ENCODE measurements at places on chromosomes 12 and 14.
A peak's percentile ranks its signal among the peaks of the same experiment; 100 is the strongest.

DNA sequence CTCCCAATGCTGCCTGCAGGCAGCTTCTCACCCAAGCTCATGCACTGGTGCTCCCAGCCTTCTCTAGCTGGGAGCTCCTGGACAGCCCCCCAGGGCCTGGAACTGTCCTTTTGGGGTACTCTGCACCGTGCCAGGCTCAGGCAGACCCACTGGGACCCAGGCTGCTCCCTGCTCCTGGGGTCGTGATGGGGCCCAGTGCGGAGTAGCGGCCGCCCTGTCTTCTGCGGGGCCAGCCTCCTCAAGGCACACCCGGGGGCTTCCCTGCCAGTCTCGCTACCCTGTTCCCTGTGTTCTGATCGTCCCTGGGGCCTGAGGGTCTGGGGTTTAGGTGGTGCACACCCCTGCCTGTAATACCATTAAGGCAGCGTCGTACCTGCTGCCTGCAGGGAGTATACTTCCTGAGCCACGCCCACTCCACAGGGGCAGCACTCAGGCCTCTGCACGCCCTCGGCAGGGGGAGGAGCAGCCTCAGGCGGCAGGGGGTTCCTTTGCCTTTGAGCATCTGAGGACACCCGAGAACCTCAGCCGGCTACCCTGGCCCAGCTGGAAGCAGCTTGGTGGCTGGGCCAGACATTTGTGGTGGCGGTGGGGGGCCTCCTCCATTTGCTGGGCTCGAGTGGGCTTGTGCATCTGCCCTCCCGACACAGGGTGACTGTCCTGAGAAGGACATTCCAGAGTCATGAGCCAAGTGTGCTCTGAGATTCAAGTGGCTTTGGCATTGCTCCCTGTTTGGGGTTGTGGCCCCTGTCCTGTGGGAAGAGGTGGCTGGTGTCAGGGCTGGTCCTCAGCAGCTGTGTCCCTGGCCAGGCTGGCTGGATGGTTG, 9.2 kb upstream of the CRIP2 start:
- DNase-seq: peak; percentile 75

DNA sequence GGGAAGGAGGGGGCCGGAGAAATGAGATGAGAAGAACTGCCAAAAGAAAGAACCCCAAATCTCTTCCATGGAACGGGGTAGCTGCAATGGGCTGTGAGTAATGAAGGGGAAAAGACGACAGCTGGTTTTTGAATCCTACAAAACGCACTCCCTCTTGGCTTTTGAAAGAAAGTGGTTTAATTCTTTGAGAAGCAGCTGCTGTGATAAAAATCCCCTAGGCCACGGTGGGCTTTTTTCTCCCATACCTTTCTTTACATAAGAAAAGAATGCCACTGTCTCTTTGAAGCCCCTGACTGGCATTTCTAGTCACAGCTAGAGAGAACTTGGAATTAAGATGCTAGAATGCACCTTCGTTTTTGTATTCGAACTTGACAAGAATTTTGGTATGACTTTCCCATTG, 486.1 kb downstream of the GLT1D1 start:
- no peak for DNase-seq

- DNase-seq: peak; percentile 35
Observed at GRCh38 chr12:50401500-50402081, 906 bp downstream of the LARP4 start.

DNA sequence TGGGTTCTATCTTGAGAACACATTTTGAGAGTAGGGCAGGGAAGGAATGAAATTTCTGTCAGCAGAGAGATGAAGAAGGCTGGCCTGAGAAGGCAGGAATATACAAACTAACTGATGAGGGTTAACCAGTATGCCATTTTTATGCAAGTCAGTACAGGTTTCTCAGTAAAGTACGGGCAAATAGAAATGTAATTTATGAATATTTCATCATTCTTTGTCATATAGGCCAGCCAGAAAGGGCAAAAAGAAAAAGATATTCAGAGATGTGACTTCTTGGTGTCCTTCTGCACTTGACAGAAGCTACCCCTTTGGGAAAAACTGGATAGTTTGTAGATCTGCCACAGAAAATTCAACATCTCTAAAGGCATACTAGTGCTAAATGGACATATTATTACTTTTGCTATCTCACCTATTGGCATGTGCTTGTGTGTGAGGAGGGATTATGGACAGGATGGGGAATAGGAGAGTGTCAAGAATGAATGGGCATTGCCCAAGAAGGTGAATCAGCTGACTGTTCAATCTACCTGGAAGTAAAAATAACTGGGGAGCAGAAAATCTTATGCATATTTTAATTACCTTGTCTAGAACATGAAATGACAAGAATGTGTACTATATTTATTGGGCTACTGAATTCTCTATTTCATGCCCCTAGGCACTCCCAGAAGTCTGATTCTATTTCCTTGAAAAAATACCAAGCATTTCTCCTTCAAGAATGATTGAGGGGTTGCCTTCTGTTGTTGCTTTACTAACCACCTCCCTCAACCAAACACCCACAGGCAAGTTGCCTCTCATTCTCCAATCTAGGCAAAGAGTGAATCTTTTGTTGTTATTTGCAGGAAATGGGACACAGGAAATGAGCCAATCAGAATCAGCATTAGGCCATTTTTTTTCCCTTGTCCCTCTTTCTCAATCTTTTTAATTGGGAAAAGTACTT, 175.1 kb upstream of the SLC38A2 start:
- DNase-seq: peak; percentile 96

DNA sequence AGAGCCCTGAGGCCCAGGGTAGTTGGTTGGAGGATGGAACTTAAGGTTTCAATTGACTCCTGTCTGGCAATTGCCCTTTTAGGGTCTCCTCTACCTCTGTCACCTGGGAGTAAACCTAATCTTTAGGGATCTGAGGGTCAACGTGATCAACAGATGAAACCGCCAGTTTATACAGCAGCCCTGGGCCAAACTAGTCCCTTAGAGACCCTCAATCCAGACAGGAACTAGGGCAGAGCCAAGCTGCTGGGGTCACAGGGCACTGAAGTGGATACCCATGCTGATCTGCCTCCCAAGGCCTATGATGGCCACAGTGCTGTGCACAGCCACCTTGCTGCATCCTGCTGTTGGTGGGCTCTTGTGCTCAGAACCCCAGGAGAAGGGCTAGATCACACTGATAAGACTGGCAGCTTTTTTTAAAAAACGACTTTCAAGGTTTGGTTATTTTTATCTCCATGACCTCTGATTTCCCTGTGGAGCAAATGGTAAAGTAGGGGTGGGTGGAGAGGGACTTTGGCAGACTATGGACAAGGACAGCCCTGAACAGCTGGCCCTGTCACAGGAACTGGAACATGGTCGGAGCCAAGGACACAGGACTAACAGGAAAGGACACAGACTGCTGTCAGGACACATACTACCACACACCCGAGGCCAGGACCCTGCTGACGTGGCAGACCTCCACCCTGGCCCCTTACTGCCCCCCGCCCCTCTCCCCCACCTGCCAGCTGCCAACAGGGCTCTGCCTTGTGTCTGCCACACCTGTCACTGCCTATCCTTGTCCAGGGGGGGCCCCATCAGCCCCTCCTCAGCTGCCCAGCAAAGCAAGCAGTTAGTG, 474 bp downstream of the FITM1 start:
- DNase-seq: no peak

DNA sequence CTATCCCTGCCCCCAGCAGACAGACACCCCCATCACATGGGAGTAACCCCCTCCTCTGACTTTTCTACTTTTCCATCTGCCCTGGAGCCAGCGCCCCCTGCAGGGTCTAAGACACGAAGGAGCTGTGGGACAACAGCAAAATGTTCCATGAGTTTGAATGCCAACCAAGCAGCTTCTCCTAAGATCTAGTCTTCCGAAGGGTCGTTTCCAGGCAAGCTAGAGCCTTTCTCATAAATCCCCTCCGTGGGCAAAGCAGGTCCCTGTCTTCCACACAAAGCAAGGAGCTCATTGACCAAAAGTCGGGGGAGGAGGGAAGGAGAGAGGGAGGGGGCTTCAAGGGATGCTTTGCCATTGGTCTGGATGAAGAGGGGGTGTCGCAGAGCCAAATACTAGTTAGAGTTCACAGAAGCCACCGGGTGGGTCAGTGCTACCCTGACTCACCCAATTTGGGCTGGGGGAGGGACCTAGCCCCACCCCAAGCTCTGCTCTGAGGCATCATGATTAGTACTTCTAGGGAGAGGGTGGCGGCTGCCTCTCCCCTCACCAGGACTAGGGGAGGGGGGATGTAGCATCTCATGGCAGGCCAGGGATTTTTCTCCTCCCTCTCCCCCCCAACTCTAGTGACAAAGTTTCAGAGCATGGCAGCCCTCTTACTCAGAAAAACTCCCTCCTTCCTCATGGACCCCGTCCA, 1.6 kb downstream of the MSI1 start:
- no peak for DNase-seq

DNA sequence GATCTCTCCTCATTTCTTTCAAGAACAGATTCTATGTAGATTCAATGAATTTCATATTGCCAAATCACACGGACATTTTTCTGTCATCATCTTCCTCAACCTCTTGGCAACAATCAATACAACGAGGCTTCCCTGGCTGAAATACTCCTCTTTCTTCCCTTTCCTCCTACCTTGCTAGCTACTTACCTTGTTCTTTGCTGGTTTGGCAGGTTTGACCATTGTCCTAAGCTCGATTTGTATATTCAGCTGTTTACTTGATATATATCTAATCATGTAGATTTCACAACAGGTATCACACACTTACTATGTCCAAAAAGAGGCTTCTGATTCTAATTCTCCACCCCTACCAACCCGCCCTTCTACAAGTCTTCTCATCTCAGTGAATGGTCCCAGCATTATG, 23.6 kb downstream of the NDUFA12 start:
- DNase-seq: no peak

DNA sequence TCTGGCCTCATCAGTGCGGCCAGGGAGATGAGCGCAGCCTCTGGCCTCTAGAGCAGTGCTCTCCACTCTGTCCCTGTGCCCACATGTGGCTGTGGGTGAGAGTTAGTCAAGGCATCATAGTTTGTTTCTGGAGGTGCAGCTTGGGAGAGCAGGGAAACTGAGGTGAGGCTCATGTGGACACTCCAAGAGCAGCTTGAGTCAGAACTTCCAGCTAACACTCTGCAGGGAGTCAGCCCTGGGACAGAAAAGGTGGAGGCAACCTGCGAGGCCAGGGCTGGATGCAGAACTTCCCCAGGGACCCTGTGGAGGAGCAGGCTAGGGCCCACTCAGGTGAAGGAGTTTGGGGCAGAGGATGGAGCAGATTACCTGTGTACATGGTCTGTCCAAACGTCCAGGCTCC, 10.8 kb downstream of the ISCA2 start:
- DNase-seq: no peak

DNA sequence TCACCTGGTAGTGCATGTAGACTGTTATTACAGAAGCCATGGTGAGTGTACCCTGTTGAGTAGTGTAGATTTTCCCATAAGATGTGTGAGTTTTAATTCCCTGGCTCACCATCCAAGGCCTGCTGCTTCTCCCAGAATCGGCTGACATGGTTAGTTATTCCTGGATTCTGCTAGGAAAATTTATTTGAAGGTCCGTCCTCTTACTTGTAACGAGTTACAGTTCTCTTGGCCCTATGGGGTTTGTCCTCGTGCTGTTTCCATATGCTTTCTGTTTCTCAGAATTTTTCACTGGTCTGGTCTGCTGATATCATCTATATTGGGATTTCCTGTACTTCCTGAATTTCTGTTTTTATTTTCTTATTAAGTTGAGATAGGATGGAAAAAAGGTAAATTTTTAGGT, 423.3 kb upstream of the RGS6 start:
- no peak for DNase-seq

GRCh38 chr14:100775831-100776591, 49.3 kb downstream of the DLK1 start:
- DNase-seq: no peak

GRCh38 chr14:25484235-25484634, 434.3 kb upstream of the STXBP6 start:
- DNase-seq: no peak

DNA sequence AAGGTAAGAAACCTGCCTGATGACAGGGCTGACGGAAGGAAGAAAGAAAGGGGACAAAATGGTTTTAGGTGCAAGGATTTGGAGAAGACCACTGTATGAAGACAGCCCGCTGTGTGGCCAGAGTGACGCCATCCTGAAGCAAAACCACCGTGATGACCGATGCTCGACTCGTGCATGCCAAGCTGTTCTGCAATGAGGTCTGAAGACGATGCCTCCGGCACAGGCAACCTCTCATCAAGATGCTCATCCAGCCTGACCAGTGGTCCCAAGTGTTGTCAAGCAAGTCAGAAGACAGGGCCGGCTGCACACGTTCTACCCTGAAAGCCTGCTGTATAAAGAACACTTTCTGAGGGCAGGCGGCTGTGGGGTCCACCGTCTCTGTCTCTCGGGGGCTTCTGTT, 34.8 kb downstream of the STX2 start:
- no peak for DNase-seq

DNA sequence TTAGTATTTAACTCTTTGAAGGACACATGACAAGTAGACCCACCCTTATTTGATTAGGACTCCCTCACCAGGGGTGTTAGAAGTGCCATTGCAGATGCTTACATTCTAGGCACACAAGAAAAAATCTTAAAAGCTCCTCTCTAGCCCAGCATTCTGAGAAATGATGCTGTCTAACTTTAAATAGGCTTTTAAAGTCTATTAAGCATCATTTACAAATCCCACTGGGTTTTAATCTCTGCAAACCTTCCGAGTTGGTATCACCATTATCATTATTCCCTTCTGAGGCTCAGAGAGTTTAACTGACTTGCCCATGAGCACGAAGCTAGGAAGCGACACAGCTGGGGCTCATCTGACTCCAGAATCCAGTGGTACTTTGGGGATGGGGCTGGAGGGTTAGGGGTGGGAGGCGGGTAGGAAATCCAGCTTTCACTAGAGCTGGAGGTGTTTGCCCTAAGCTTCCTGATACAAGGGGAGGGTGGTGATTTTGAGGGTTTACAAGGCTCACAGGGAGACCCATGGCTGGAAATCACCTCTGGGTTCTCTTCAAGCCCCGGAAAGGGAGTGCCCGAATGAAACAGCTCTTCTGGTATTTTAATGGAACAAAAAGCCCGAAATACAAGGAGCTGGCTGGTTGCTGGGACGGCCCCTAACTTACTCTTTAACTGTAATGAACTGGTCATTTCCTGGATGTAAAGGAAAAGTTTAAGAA, 109.2 kb upstream of the FUT8 start:
- no peak for DNase-seq

DNA sequence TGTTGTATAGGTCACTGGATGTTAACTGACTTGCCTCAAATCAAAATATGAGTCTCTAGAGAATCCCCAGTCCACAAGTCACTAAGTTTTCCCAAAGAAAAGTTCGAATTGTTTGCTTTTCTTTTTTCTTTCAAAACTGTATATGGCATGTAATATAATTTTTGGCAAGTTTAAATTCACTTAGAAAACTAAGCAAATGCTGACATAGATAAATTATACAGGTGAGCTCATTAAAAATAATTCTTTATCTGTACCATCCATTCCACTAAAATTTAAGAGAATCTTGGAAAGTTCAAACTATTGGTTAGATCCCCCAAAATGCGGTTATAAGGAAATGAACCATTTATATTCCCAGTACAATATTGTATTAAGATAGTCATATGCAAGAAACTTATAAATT, 145.6 kb upstream of the AMIGO2 start:
- DNase-seq: no peak

- DNase-seq: no peak
Observed at GRCh38 chr14:100648474-100649172, 61.4 kb upstream of the BEGAIN start.

Data from PC-9 (cell line).